AG09319 (cell line): ENCODE measurements at places on chromosomes 6 and 20.

DNA sequence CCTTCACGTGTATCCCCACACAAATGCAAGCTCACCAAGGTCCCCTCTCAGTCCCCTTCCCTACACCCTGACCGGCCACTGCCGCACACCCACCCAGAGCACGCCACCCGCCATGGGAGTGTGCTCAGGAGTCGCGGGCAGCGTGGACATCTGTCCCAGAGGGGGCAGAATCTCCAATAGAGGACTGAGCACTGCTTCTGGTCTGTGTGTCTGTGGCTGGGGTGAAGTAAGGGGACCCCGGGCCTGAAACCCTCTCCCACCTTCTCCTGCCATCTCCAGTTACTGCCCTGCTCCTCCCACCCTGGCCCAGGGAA is 8.3 kb downstream of the MYL9 start:
- no peak for DNase-seq

GRCh38 chr20:59207742-59208357 is 44.2 kb downstream of the ZNF831 start:
- DNase-seq, result no peak

DNA sequence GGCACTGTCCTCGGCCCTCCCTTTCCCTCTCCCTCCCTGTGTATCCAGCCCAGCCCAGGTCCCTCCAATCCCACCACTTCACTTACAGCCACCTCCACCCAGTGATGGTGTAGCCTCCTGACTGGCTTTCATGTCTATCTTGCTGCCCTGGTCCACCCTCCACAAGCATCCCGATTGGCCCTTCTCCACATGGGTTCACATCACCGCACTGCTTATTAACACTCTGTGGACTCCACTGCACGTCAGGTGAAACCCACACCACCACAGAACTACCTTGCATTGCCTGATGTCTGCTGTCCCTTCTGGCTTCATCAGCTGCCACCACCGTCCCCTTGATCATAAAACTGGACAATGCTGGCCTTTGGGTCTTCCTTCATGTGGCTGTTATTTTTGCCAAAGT is 220.4 kb upstream of the ARID1B start:
- no peak for DNase-seq

DNA sequence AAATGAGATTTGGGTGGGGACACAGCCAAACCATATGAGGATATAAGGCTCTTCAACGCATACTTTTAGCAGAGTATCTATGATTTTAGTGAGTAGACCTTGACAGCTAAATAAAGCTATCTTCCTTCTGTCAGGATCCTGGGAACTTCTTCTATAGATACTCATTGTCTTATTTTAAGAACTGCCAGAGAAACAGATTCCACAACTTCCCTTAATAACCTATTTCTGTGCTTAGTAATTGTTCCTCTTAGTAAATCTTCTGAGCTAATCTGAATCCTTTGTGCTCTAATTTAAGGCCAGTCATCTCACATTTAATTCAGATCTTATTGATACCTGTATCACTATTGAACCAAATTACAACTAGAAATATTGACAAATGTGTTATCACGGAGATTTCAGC is 64.0 kb upstream of the CEP85L start:
- no peak for DNase-seq

- DNase-seq, result no peak
Measured at GRCh38 chr6:41374618-41375590, 39.5 kb downstream of the NCR2 start.

DNA sequence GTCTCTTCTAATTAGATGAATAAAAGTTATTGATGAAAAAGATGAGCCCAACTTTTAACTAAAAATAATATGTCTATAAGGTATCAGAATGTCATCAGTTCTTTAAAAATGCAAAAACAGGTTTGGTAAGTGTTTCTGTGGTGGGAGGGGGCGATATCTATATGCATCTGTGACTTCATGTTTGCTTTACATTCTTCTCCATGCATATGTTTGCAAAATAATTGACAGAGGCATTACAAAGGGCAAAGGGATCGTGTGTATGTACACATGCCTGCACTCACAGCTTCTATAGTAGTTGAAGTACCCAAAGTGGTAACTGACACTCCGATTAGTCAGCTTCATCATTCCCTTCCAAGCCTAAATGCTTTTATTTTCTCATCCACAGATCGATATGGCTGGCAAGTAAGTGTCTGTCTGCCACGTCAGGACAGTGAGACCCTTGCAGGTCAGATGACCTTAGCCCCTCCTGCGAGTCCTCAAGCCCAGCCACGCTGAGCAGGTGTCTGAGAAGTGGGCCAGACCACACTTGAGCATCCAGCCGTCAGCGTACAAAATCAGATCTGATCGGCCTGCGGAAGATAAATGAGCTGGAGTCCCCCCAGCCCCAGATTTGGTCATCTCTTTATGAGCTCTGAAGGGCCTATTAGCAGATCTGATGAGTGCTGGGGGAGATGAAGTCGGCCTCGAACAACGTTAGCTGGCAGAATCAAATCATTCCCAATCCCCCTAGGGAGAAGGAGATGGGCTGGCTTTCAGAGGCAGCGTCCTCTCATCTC is 369.1 kb downstream of the MAFB start:
- no peak for DNase-seq

DNA sequence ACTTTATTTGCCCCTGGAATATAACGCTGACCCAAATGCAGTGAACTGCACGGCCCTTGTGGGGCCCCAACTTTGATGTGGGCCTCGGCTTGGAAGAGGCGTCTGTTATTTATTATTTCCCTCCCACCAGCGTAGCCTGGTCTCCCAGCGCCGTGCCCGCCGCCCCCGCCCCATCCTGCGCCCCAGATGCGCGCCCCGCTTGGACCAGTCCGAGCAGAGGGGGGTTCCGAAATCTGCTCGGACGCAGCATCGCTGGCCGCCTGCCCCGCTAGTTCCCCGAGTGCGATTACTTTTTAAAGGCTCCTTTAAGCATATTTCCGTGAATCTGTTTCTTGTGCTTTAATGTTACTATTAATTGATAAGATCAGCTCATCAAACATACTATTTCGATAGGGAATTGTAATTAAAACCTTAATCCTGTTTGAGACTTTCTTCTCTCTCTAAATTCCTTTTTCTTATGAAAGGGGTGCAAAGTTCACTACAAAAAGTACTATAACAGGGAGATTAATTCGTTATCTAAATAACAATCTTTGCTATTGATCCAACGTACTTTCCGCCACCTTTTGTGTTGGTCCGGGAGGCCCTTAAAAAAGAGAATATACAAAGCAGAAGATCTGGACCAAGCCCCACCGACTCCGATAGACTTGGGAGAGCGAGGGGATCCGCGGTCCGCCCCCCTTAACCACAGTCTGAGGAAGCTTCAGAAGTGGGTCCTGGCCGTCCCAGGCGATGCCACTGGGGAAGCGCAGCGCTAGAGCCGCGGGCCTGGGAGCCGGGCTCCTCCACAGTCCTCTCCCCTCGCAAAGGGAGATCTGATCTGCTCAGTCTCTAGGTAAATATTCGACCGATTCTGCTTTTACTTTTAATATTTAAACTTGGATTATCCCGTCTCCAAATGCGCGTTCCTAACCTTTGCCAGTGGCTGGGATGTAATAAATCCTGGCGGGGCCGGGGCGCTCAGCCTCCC is 10.2 kb downstream of the POU3F2 start:
- DNase-seq, result no peak

- no peak for DNase-seq
Measured at GRCh38 chr20:43040427-43040826, 149.3 kb downstream of the PTPRT start.

- DNase-seq, result no peak
Measured at GRCh38 chr6:150876598-150876997, 11.1 kb downstream of the MTHFD1L start.

DNA sequence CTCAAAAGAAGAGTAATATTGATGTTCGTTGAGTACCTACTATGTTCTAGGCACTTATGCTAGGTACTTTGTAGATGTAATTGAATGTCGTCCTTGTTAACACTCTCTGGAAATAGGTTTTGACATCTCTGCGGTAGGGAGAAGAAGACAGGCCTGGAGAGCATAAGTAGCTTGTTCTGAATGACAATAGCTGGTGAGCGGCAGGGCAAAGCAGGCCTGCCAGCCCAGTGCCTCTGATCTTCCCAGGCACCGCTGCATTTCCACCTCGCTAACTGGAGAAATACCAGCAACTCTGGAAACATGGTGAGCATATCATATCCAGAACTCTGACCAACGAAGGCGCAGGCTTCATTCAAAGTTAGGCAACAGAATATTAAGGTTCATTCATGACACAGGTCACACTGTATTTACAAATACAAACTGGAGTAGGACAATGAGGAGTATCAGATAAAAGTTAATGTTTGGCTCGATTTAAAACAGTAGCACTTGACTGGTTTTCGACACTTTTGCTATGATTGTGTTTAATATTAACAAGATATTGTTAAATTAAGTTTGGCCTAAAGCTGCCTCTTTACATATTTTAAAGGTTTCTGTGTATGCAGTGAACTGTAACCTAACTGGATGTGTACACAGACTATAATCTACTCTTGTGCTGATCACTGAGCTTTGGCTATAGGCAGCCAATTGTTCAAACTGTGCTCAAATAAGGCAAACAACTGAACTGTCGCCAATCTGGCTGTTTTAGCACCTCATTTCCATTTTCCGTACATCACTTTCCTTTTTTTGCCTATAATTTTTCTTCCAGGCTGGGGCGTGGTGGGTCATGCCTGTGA is 54.1 kb downstream of the PPP1R3G start:
- DNase-seq, result no peak

DNA sequence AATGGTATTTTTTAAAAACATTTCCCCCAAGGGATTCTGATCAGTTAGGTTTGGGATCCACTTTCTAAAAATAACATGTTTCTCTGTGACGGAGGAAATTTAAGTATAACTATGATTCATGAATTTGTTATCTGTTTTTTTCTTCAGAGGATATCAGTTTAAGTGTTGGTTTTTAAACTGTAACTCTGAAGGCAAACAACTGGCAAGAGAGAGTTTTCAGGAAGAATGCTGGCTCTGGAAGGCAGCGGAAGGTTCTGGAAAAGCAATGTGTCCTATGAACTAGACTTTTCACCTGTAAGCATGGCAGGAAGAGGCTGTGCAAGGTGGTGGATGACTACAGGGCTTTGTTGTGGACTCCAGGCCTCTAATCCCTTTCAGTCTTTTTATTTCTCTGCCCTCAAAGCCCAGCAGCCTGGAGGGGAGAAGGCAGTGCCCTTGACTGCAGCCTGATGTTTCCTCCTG is 153.1 kb downstream of the GMPR start:
- no peak for DNase-seq

DNA sequence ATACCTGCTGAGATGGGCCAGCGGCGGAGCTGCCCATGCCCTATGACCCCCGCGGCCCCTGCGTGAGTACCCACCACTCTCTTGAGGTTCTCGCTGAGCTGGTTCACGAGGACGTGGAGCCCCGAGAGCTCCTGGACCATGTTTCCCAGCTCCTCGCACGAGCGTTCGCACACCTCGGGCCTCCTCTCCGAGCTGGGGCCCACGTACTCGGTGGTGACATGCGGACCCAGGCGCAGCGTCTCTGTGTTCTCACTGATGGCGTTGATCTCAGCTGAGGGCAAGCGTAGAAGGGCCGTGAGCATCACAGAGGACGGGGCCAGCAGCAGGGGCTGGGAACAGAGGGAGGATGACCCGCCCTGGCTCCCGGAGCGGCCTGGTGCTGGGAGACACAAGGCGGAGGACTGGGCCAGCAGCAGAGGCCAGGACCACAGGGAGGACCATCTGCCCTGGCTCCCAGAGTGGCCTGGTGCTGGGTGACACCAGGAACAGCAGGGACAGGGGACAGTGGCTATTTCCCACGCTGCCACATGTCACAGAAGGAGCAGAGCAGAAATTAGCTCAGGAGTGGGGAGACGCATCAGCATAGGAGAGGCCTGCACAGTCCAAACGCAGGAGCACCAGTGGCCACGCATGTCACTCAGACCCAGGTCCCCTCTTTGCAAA is 11.8 kb downstream of the THBS2 start:
- DNase-seq, result no peak

- DNase-seq, result no peak
Measured at GRCh38 chr20:45853484-45853883, 3.7 kb downstream of the ACOT8 start.

DNA sequence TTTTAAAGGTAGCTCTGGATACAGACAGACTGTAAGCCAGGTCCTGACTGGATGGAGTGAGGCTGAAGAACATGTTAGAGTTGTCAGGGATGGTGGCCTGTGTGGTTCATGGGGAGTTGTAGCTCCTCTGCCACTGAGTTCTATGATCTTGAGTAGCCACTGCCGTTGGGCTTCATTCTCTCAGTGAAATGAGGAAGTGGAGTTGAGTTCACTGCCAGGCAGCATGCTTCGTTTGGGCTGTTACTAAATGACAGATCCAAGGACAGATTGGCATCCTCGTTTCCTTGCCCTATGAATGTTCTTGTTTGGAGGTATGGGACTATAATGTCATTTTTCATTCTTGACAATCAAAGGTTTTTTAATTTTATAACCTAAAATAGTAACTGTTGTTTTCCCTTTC is 37.2 kb downstream of the SCAND1 start:
- no peak for DNase-seq

- no peak for DNase-seq
Measured at GRCh38 chr6:8441452-8441851, 6.1 kb upstream of the SLC35B3 start.

DNA sequence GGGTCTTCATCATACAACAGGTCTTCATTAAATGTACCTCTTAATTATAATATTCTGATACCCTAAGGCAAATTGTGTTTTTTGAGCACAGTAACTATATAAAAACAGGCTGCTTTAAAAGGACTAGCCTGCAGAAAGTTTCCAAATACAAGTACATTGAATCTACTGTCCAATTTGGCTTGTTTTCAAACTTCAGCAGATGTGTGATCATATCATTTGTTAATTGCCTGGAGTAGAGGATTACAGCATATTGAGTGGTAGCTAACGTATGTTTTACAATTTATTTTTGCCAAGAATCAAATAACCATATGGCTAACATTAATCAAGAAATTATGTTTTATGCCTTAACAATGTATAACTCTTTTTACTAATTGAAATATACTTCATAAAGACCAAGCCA is 12.6 kb downstream of the TINAG start:
- no peak for DNase-seq

GRCh38 chr6:136963259-136963658 is 41.2 kb downstream of the SLC35D3 start:
- DNase-seq, result no peak

GRCh38 chr20:19070026-19070425 is 142.4 kb upstream of the SLC24A3 start:
- DNase-seq, result no peak

GRCh38 chr6:154862536-154862935 is 129.3 kb downstream of the SCAF8 start:
- no peak for DNase-seq
